Fibroblast of villous mesenchyme (primary cell): ENCODE measurements at places on chromosomes 5 and 9. TPM values are rescaled to one million over a fixed set of nuclear protein-coding genes. Genes with fewer than 3 reads are reported as not detected.

The SPINK4 gene
- not detected in 2 replicates for total RNA-seq

The GMCL2 gene
- total RNA-seq, result not detected in 2 replicates

The ZNF367 gene
- 4.8 and 5.6 TPM in 2 replicates for total RNA-seq

The HSD17B4 gene
- total RNA-seq, result 128 and 183 TPM in 2 replicates

The PTGES gene
- 8.7 and 16.0 TPM in 2 replicates for total RNA-seq

The SLC27A6 gene
- total RNA-seq, result under 0.01 and 0.32 TPM in 2 replicates

The FBP2 gene
- total RNA-seq, result not detected in 2 replicates
